HFF-Myc (cell line): ENCODE measurements at places on chromosomes 13 and 19.
A peak's percentile ranks its signal among the peaks of the same experiment; 100 is the strongest.

GRCh38 chr19:34236035-34236987 lies 18.0 kb upstream of the GARRE1 start:
- DNase-seq: peak; percentile 78

- DNase-seq: peak; percentile 98
Measured at GRCh38 chr19:7629347-7630054, at the start of the genes PET100 and XAB2. Gene PET100, plus strand, starts transcription at chr19:7629793. Its CDS starts 41 bp downstream, at chr19:7629834. Gene XAB2, minus strand, starts transcription at chr19:7629545. Its CDS starts 18 bp downstream, at chr19:7629527.

DNA sequence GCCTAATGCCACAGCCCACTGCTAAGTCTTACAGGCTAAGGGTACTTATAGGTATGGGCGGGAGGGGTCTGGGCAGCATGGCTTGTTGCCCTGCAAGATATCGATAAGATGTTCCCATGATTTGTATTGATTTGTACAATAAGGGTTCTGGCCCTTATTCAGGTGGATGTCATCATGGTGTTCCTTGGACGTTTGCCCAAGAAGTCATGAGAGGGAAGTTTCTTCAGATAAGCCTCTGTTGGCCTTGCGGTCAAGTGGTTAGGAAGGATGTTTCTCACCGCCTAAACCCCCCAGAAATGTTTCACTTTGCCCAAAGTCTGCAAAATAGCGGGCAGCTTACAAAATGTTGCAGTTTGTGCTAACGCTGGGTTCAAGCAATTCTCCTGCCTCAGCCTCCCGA lies 7.3 kb downstream of the PARP4 start:
- DNase-seq: no peak

DNA sequence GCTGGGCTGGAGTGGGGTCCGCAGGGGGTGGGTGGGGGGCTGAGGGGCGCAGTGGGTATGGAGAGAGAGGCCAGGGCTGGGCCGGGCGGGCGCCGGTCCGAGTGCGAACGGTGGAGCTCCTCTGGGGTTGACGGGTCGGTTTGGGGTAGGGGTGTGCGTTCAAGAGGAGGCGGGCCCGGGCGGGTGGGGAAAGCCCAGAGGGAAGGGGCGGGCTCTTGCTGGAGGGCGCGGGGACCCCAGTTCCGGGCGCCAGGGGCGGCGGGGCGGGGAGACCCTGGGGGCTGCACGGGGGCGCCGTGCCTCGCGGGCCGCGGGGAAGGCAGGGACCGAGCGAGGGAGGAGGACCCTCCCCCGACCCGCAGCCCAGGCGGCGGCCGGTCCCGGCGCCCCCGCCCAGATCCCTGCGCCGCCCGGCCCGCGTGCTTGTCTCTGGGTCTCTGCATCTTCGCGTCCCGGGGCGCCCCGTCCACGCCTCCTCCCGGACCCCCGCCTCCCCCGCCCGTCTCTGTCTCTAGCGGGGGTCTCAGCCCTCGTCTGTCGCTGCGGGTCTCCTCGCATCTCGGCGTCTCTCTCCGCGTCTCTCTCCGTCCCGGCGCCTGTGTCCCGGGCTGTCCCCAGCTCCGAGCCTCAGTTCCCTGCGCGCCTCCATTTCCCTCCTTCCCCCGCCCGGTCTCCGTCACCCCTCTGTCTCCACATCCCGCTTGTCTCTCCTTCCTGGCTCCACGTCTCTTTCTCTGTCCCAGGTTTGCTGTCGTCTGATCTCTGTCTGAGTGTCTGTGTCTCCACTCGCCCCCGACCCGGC lies 8.3 kb upstream of the SHISA7 start:
- no peak for DNase-seq

DNA sequence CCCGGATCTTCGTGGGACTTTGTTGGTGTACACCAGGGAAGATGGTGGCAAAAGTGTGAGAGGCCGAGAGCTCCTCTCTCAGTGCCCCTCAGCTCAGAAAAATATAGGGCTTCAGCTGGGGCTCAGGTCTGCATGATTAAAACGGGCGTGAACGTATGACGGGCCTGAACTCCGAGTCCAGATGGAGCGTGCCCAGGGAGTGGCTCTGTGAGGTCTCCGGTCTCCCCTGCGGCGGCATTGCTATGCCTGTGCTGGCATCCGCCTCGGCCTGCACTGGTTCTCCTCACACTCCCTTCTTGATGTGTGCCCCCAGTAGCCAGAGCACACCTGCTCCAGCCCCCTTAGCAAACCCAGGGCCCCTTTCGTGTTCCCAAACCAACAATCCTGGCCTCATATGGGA lies 82.0 kb downstream of the TEX29 start:
- DNase-seq: no peak

DNA sequence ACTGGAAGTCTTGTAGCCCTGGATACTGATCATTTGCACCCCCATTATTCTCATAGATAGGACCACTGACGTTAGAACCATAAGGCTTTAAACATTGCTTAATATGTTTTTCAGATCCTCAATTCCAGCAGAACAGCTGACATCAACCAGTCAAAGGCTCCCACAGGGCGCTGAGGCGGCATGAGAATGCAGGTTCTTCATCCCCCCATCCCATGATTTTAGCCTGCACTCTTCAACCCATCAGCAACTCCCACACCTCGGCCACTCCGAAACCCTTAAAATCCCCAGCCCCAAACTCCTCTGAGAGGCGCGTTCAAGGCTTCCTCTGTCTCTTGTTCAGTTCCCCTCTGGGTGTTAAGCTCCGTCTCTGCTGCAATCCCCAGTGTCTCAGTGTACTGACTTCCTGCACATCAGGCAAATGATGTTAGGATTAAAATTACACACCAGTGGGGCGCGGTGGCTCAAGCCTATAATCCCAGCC lies 24.3 kb upstream of the LAMP1 start:
- no peak for DNase-seq

GRCh38 chr13:114095486-114095885 lies 36.9 kb downstream of the RASA3 start:
- DNase-seq: no peak

DNA sequence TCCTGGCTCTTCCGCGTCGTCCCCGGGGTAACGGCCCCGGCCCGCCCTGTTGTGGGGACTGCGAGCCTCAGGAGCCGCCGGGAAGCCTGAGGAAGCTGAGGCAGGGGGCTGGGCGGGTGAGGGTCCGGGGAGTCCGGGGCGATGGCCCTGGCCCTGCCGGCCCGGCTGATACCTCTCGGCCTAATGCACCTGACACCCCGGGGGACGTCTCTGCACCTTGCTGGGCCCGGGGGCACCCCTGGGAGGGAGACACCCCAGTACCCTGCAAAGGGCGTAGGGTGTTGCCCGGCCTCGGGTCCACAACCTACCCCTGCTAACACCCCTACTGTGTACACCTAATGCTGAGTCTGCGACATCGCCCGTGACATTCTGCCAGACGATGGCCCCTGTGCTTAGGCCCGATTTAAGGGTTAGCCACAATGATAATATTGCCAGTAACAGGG lies 410 bp downstream of the PIN1 start:
- DNase-seq: no peak

DNA sequence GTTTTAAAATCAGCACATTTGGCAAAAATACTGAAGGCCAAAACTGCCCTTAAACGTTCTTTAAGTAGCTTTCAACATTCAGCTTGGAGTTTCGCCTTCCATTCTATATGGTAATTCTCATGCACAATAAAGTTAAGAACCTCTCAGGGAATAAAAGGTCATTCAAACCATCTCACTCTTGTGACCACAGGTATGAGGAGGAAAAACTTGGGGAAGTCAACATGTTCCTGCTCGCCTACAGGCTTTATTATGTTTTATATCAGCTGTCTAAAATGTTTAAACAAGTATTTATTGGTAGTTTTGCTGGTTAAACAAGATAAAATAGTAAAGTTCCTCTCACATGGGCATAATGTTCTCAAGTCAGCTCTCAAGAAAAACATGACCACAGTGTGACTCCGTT lies 19.9 kb upstream of the TM9SF2 start:
- no peak for DNase-seq

- no peak for DNase-seq
Measured at GRCh38 chr19:3190921-3191805, 5.4 kb downstream of the NCLN start.

- no peak for DNase-seq
Measured at GRCh38 chr19:5271145-5271544, 69.5 kb downstream of the PTPRS start.

DNA sequence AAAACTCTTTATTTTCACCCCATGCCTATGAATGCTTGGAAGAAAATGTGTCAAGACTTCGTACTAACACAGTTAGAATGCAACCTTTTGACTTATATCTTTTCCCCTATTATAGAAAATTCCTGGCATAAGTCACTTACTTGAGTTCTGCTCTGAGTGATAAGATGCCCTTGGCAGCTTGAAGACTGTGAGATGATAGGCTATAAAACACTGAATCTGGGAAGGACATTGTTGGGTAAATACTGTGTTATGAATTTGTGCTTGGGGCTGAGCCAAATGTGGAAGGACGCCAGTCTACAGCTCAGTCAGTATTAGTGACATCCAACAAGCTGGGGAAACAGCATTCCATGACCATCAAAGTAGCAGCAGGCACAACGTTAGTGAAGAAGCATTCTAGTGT lies 368.0 kb upstream of the SGCG start:
- DNase-seq: no peak

DNA sequence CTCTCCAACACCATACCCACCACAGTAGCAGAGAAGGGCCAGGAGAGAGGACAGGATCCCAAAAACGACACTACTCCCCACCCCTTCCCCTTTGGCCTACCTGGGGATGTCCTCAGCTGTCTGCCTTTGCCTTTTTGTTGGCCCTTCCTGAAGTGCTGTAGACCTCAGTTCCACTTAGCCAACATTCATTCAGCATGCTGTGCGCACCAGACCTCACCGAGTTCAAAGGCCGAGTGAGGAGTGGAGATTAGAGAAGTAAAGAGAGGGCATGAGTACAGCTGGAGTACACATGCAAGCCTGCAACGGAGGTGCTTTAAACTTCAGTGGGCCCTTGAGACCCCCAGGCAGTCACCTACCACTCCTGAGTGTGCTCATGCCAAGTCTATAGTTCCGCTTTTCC lies 99.0 kb downstream of the TEX26 start:
- no peak for DNase-seq

- DNase-seq: no peak
Measured at GRCh38 chr19:6730153-6730804, 7.1 kb downstream of the GPR108 start.

DNA sequence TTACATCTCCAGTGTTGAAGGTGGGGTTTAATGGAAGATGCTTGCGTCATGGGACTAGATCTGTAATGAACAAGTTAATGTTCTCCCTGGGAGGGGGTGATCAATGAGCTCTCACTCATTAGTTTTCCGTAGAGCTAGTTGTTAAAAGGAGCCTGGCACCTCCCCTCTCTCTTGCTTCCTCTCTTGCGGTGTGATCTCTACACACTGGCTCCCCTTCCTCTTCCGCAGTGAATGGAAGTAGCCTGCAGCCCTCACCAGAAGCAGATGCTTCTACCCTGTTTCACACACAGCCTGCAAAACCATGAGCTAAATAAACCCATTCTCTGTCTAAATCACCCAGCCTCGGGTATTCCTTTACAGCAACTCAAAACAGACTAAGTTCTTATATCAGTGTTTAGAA lies 318.8 kb downstream of the SLITRK1 start:
- DNase-seq: no peak

GRCh38 chr13:105587786-105588185 lies 947.7 kb downstream of the EFNB2 start:
- DNase-seq: no peak

DNA sequence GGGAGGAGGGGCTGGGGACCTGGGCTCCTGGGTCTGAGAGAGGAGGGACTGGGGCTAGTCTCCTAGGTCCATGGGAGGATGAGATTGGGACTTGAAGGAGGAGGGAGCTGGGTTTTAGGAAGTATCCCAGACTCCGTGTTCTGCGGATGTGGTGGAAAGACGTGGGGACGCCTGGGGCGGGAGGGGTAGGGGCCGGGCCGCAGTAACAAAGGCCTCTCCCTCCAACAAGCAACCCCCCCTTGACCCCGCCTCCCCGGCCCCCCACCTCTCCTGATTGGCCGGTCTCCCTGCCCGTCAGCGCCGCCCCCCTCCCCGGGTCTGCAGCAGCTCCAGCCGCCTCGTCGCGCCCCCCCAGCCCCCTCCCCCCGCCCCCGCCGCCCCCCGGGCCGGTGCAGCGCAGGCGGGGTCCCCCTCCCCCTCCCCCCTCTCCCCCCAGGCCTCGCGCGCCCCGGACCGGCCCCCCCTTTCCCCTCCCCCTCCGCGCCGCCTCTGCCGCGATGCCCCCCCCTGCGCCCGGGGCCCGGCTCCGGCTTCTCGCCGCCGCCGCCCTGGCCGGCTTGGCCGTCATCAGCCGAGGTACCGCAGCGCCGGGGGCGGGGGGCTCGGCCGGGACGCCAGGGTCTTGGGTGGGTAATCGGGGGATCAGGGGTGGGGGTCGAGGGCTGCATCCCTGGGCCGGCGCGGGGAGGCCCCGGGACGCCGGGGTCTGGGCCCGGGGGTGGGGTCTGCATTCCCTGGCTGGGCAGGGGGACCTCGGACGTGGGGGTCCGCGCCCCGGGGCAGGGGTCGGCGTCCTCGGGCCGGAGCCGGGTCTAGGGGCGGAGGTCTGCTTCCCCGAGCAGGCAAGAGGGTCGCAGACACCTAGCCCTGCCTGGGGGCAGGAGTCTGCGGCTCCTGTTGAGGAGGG lies at the start of gene IGLON5:
IGLON5 (plus strand) TSS at position 294 of the 907 bp plus-strand sequence; CDS start at position 498, 204 bp downstream.
- DNase-seq: no peak

GRCh38 chr19:3389876-3390371 lies 23.5 kb downstream of the NFIC start:
- no peak for DNase-seq

DNA sequence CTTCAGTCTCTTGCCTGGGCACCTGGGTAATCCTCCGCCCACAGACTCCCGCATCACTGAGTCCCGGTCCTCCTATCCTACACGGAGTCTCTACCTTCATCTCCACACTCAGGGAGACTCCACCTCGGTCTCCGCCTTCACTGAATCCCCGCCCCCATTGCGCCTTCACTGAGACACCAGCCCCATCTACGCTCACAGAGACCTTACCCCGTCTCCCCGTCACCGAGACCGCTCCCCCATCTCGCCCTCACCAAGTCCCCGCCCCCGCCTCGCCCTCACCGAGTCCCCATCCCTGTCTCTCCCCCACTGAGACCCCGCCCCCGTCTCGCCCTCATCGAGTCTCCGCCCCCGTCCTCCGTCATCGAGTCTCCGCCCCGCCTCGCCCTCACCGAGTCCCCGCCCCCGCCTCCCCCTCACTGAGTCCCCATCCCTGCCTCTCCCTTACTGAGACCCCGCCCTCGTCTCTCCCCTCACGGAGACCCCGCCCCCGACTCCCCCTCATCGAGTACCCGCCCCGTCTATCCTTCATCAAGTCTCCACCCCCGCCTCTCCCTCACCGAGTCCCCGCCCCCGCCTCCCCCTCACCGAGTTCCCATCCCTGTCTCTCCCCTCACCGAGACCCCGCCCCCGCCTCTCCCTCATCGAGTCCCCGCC lies 23.1 kb upstream of the ZNF846 start:
- peak; percentile 46 for DNase-seq
